8988T (cell line): ENCODE measurements at places on chromosomes 1 and 21.

GRCh38 chr1:191578281-191578680, 580.0 kb upstream of the RGS18 start:
- DNase-seq = no peak

DNA sequence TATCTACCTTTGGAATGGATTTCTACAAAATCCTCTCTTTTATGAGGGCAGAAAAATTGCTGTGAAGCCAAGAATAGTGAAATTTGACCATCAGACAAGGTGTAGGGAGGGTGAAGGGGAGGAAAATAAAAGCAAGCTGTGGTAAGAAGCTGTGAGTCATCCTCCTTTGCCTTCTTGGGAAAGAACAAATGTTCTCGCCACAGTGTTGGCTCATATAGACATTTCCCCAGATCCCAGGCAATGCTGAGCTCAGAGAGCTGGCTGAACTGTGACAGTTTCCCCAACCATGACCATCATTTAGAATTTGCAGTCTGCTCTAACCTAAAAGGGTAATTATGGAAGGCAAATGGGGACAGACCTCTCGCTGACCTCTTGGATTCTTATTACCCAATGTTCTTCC, 235.4 kb downstream of the PBX1 start:
- DNase-seq = no peak

DNA sequence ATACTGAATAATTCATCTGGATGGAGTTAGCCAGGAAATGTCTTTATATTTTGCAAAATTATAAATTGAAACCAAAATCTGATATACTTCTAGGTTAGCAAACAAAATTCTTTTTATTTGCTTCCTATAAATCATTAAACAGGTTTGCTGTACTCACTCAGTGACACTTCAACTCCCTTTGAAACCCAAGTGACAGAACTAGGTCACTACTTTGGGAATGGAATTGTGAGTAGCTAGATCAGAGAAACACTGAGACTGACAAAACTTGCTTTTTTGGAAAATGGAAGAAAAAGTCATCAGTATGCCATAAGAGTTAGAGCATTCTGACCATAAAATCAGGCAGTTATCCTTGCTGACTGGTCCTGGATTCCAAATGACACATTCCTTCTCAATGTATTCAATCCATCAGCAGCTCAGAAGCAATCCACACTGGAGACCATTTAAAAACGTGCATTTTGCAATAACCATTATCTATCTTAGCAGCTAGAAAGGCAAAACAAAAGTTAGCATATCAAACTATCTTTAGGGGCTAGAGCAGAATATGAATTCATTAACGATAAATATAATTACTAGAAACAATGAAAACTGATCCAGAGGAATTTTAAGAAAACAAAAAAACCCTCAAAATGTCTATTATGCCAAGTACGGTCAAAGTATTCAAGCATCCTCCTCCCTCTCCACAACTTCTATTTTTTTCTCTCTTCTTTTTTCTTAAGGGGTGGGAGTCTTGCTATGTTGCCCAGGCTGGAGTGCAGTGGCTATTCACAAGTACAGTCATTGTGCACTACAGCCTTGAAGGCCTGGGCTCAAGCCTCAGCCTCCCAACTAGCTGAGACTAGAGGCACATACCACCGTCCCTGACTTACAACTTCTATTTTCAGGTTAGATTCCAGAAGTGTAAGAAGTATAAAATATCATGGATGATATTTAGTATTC, 60.1 kb downstream of the HNRNPR start:
- DNase-seq = no peak

- DNase-seq = no peak
Observed at GRCh38 chr1:58293388-58293787, 253.1 kb downstream of the OMA1 start.
